BE2C (cell line): ENCODE measurements at places on chromosomes 13 and 19.

- peak; percentile 83 for DNase-seq
These were observed 23.3 kb downstream of the SERP2 start for GRCh38 chr13:44396701-44397580.

DNA sequence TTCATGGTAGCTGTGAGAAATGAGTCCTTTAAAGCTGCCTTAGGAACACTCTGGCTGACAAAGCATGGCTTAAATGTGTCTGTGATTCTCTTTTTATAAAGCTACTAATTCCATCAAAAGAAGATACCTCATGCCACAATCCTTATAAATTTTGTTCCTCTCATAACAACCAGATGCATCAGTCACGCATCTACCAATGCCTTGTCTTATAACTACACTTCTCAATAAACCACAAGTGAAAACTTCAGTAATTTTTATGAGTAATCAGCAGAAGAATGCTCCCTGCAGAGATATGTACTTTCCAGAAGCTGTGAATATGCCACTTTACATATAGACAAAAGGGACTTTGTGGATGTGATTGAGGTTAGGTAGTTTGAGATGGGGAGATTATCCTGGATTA is 147.8 kb downstream of the SUCLA2 start:
- DNase-seq: no peak

- DNase-seq: no peak
These were observed 13.8 kb downstream of the RCBTB1 start for GRCh38 chr13:49571299-49572240.

- DNase-seq: no peak
These were observed 203.1 kb downstream of the RGCC start for GRCh38 chr13:41660411-41660810.

GRCh38 chr19:47026889-47027288 is 7.3 kb downstream of the NPAS1 start:
- DNase-seq: no peak

DNA sequence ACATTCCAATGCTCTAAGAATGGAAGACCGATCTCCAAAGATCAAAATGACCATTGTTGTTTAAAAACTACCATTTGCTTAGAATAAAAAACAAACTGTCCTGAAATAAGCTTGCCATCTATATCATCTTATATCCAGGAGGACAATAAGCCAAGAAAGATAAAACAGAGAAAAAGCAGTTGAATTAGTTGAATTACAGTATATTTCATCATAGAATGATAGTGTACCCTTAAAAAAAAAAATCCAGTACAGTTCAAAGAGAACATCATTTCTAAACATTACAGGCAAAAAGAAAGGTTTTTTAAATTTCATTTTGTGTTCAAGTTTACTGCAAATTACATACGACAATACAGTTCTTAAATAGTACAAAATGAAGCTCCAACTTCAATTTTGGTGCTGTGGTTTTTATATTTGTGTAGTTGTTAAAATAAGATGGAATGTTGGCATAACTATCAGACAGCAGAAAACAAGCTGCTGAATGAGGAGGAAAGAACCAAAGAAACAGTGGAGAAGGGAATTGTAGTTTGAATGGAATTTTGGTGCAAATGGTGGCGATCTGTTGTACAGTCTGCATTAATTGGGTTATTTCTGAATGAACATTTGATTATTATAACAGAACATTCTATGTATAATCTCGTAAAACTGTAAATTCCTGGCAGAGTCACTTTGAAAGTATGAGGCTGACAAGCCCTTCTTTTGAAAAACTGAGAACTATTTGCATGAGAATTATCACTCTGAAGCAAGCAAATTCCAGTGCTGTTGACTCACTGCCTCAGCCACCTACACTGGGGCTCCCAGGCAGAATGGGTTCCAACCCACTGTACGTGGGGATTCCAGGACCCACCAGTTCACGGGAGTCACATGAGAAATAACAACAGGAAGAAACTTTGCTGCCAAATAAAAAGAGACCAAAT is 37.7 kb downstream of the LHFPL6 start:
- DNase-seq: no peak

DNA sequence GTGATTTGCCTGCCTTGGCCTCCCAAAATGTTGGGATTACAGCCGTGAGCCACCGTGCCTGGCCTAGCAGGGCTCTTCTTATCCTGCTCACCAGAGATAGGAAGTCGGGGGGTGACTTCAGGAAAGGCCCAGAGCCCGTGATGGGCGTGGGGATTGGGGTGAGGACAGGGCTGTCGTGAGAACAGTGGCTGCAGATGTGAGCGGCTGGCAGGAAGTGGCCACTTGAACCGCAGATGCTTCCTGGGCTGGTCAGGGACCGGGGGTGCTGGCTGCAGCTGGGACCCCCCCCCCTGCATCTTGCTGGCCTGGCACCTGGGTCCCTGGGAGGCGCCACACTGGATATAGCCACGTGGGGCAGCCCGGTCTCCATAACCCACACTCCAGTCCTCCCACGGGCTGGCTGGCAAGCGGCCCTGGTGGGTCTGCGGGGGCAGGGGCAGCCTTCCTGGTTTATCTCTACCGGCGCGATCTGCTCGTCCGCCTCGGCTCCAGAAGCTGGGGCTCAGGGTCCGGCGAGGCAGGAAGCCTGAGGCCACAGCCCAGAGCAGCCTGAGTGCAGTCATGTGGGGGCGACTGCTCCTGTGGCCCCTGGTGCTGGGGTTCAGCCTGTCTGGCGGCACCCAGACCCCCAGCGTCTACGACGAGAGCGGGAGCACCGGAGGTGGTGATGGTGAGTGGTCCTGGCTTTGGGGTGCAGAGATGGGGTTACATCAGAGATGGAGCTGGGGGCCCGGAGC is at the start of gene F2RL3:
Gene F2RL3 (plus strand): TSS at position 371 of the 737 bp plus-strand sequence. CDS start 191 bp downstream, at position 562.
- DNase-seq: peak; percentile 31

DNA sequence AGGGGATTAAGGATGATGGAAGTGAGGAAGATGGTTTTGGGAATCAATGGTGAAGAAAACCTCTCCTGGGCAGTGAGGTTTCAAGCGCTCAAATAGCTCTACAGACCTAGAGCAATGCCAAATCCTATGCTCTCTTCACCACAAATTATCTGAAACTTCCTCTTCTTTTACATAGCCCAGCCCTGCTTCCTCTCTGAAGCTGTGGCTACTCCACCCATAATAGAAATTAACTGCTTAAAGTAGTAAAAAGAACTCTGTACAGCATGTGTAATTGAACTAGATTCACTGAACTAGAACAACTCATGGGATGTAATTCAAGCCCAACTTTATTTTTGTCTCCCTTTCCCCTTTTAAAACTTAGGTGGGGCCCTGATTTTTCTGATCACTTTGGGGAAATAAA is 20.4 kb upstream of the IFT88 start:
- no peak for DNase-seq

- DNase-seq: no peak
These were observed 900 bp downstream of the MCEMP1 start for GRCh38 chr19:7677669-7678311.

DNA sequence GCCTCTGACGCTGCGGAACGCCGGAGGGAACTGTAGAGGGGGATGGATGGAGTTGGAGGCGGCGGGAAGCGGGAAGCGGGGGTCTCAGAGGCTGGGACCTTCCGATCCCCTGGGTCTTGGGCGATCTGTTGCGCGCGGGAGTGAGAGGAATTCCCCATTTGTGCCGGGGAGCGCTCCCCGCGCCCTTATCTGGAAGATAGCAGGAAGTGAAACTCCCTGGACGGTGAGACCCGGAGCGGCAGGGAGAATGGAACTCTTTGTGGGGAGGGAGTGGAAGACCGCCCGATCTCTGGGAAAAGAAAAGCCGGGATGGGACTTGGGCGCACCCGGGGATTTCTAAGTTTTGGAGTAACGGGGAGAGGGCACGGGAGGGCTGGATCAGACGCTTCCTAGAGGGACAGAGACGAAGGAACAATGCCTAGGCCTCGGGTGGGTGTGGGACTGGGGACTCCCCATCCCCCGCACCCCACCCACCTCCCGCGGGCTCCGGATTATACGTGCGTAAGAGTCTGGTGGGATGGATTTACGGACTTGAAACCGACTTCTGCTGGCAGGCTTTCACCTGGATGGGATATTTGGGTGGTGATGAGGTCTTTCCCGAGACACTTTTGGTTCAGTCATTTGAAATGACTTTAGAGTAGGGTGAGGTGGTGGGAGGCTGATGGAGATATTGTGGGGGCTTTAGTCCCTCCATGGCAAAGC is 495 bp downstream of the LSR start:
- no peak for DNase-seq

GRCh38 chr13:113766035-113766800 is 7.2 kb downstream of the TMEM255B start:
- no peak for DNase-seq

GRCh38 chr13:79749984-79750551 is 269.1 kb downstream of the NDFIP2 start:
- DNase-seq: peak; percentile 10

GRCh38 chr13:73873940-73874830 is 260.0 kb downstream of the KLF12 start:
- DNase-seq: no peak
